Stomach (tissue), 19 donors: ENCODE measurements at places on chromosomes 7 and 10.

GRCh38 chr7:158246272-158246959 is 341.2 kb downstream of the PTPRN2 start:
- no peak for DNase-seq

- DNase-seq: no peak
These were observed 89.4 kb upstream of the SEMA3E start for GRCh38 chr7:83738291-83738835.

DNA sequence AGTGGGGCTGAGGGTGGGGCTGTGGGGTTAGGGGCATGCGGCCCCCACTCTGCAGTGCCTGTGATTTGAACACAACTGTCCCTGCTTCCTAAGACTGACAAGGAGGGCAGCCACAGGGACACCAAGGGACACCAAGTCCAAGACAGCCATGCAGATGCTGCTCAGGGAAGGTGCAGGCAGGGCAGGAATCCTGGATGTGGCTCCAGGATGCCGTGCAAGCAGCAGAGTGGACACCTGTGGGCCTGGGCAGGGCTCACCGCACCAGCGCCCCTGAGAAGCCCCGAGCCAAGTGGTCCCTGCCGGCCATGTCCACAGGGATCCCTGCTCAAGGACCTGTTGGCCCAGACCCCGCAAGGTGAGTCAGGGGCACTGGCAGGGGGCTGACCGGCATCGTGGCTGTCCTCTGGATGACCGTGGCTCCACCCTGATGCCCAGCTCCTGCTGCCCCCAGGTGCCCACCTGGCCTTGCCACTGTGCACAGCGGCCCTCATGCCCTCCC is 58.5 kb downstream of the STK32C start:
- DNase-seq: no peak

GRCh38 chr10:11505639-11506038 is 105.8 kb downstream of the USP6NL start:
- DNase-seq: no peak

- no peak for DNase-seq
These were observed 402.0 kb downstream of the PTPRN2 start for GRCh38 chr7:158185653-158186052.

DNA sequence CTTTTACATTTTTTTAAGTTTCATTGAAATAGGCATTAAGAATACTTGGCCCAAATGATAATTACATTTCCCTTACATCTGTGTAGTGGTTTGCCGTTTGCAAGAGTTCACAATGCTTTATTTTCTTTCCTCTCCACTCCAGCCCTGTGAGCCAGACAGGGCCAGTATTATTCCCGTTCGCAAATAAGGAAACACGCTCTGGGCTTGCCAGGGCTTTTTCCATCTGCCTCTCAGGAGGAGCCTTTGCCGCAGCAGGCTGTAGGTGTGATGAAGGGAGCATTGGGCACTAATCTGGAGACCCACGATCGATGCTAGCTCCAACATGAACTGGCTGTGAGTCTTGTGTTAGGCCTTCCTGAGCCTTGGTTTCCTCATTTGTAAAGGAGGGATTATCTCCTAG is 154.4 kb downstream of the GALNT17 start:
- no peak for DNase-seq

DNA sequence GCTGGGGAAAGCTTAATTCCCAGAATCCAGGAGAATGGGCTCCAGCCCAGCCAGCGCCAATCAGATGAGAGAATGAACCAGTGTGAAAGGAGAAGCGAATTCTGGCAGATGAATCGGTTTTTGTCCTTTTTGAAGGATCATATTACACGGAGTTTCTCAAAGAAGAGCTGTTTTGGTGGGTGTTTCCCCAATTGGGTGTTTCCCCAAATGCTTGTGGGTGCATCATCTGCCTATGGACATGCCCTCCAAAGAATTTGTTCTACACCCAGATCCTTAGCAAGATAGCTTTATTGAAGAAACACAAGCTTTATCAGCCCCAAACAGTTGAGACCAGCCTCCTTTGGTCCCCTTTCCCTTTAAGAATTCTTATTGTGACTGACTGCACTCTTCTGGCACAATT is 186.5 kb upstream of the GPR26 start:
- DNase-seq: no peak

GRCh38 chr10:26357203-26357602 is 80.9 kb upstream of the APBB1IP start:
- no peak for DNase-seq

- DNase-seq: no peak
These were observed 243.8 kb downstream of the MTERF1 start for GRCh38 chr7:91636728-91637127.

DNA sequence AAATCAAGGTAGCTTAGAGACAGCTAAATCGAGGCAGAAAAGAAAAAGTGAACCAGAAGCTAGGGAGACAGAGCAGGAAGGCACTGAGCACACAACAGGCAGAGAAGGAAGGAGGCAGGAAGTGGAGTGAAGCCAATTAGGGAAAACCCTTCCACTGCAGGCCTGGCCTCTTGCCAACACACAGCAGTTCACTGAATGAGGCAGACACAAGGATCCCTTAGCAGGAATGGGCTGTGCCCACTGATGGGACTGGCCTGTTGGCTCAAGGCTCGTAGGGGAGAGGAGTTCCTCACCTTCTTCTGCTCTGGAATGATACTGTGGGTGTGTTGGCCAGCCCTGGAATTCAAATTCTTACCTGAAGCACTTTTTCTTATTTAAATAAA is 220.3 kb upstream of the STK17A start:
- DNase-seq: peak; percentile 76

DNA sequence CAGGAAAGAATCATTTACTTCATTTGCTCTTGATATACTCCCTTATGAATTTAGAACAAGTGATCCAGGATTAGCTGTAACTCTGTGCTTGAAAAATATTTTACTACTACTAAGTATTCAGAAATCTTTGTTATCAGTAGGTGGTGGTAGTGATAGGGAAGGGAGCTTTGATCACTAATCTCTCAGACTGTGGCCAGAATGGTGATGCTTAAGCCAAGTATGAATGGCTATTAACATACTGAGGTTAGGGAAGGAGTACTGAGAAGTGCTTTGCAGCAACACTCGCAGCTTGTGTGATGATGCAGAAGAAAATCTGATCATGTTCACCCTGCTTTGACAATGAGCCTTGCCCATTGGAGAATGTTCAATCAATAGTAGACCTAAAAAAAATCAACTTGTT is 29.3 kb downstream of the AP3M1 start:
- no peak for DNase-seq

- peak; percentile 69 for DNase-seq
These were observed 18.5 kb upstream of the SERPINE1 start for GRCh38 chr7:101108330-101108857.

GRCh38 chr10:64546073-64546472 is 1024.9 kb downstream of the REEP3 start:
- DNase-seq: no peak

DNA sequence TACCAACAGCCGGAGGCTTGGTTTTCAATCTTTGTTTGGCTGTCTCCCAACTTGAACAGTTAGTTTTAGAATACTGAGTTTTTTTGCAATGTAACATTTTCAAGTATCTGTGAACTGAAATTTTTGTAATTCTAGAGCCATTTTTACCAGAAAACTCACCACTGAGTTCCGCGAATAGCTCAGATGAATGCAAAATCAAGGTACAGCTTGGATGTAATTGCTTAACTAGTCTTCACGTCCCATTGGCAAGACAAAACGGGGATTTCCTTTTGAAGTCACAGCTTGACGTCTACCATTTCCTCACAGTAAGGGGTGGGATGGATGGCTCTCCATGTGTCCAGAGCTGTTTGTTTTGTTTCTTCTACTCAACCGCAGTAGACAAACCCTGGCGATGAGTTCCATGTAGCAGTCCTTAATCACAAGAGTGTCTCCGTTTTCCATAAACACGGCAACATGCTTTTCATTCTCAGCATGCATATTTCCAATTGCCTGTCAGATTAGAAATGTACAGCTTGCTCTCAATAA is 55.8 kb upstream of the FGFR2 start:
- no peak for DNase-seq

GRCh38 chr7:127367679-127368078 is 24.8 kb downstream of the ZNF800 start:
- DNase-seq: no peak

DNA sequence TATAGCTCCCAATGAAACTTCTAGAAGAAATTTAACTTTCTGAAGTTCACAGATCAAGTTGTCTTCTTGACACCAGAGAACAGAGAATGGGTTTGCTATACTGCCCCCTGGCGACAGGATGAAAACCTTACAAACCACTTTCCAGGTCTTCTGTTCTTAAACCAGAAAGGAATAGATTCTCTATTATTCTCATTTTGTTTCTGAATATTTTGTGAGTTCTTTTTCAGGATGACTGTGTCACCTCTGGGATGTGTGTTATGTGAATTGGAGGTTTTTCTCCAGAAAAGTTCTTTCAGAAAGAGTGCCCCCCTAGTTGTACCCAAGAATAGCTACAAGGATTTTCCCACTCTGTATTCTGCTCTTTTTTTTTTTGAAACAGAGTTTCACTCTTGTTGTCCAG is 6.3 kb downstream of the IFT22 start:
- DNase-seq: peak; percentile 33

DNA sequence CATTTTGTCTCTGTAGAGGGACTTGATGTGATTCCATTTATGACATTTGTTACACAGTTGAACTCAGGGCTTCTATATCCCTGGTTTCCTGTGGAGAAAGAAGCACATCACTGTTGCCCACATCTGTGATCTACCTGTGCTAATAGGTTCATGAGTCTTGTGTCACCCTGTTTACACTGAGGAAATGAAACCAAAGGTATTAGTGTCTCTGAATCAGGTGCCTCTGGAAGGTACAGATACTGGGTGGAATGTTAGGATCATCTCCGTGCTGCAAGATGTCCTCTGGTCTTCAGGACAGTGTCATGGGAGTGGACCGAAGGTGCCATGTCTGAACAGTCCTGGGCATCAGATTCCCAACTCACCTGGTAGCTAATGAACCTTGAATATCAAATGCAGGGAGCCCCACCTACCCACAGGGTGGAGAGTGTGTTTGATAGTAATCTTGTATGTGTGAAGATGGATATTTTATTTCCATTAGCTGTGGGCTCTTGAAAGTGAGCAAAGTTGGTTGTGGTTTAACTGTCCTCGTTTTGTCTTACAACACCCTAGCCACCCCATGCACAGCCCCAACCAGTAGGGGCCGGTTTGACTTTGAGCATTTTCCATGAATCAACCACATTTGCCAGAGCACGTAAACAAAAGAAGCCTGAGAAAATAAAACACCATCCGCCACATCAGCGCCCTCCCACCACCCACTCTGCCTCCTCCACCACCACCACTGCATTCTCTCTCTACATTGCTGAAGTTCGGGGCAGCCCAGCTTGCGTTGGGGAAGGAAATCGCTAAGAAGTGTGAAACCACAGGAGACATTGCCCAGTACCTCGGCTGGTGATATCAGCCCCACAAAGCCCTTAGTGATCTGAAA is 40.7 kb downstream of the TARP start:
- peak; percentile 40 for DNase-seq

- no peak for DNase-seq
These were observed 54.2 kb downstream of the PTPRE start for GRCh38 chr10:127961071-127961470.

DNA sequence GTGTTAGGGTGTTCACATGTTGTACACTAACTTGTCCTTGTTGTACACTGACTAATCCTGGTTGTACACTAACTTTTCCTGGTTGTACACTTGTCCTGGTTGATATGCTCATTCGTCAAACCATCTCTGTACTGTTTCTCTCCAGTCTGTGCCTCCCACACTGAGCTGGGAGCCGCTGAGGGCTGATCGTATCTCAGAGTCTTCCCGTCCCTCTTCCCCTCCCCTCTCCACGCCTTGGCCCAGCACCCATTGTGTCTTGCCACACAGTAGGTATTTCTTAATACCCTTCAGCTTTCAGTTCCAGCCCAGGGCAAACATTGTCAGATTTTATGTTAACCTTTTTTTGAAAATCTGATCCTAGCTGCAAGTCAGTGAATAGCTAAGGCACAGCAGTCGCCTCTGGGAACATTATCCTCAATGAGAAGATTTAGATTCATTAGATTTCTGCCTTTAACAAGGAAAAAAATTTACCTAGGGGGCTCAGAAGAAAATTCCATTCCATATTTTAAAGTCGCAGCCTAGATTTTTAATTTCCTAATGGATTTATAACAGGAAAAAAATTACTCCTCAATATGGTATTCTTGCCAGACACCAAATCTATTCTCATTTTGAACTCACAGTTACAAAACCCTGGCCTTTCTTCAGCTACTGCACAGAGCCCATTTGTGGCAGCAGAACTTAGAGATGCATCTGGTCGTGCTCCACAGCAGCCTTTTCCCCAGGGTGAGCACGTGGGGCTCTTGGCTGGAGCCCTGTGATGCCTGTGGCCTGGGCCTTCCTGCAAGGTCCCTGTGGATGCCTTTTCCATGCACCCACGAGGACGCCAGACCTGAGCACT is 33.0 kb upstream of the CHST15 start:
- DNase-seq: no peak

GRCh38 chr10:118720685-118721538 is 33.9 kb downstream of the CACUL1 start:
- DNase-seq: peak; percentile 53

DNA sequence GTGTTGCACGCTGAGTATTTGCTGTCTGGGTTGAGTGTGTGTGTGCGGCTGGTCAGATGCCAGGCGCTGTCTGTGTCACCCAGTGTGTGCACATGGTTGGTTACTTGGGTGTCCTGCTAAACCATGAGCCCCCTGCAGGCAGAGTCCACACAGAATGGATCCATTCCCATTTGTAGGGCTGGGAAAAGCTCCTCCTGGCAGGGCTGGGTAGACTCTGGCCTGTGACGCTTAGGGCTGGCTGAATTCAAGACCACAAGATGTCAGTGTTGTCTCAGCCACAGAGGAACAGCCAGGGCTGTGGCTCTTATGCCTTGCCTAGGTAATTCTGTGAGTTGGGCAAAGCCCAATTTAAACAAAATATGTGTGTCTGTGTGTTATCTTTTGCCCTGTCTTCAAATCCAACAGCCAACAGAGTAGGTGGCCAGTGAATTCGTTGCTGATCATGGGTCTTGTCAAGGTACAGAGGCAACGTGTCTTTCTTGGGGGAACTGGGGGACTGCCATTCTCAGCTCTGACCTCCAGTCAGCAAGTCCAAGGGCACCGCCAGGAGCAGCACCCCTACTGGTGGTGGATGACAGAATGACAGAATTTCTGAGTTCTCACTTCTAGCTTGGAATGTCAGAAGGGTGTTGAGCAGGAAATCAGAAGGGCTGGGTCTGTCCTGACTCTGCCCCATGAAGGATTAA is 285.1 kb downstream of the CCSER2 start:
- DNase-seq: no peak

DNA sequence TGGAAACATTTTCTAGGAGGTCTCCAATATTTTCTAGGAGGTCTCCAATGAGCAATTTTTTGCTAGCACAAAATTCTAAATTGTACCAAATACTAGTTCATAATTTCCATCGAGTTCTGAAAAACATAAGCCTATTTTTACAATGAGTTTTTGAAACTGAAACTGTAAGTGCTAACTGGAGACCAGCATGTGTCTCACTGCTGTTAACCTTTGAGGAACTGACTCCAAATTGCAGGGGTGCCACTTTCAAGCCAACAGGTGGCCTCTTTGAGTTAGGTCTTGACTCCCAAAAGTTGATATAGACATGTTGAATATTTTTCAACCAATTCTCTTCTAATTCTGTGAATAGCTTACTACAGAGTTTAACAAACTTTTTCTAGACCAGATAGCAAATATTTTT is 58.8 kb downstream of the CAV1 start:
- DNase-seq: no peak

- no peak for DNase-seq
These were observed 63.6 kb upstream of the BMPER start for GRCh38 chr7:33841705-33842129.

GRCh38 chr10:90112681-90113080 is 411.3 kb downstream of the KIF20B start:
- peak; percentile 7 for DNase-seq

GRCh38 chr10:45625879-45626278 is 46.7 kb downstream of the ZFAND4 start:
- DNase-seq: no peak

GRCh38 chr10:132981173-132981555 is 38.8 kb upstream of the CFAP46 start:
- no peak for DNase-seq
